ENCODE measurements at places on chromosomes 6 and 20.

DNA sequence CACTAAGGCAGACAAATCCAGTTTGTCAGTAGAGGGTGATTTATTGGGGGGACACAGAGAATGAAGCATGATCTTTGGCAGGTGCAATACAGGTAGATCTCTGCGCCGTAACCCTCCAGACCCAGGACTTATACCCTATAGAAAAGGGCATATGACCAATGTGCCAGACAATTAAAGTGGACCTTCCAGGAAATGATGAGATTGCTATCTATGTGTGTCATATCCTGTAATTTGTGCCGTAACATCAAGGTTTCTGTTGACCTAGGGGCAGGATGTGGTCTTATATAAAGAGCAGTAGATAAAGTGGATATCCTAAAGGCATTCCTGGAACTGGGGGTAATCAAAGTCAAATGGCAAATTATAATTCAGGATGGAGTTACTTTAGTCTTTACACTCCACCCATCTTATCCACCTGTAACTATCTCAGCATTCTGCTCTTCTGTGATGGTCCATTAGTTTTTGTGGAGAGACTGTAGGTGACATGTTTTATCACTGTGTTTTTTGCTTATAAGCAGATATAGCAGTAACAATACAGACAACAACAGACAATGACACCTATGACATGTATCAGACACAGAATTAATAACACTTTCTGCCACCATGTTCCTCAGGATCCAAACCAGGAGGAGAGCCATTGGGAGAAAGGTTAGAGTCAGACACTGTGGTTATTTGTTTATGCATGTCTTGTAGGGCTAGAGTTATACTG lies 43.1 kb upstream of the ZNF337 start:
- DNase-seq = no peak

DNA sequence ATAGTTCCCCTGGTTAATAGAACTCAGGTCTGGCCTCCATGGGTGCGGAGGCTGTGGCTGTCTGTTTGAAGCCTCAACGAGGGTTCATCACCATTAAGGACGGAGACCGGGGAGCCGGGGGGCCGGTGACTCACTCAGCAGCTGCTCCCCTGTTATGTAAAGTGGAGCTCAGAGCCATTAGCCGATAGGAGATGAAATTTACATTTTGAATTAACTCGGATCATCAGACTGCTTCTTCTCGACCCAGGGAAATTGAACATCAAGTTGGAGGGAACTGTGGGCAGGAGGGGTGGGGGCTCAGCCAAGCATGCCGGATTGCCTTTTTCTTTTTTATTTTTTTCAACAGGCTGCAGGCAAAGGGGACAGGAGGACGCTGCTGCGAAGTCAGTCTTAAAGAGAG lies 12.3 kb downstream of the PCK1 start:
- no peak for DNase-seq

DNA sequence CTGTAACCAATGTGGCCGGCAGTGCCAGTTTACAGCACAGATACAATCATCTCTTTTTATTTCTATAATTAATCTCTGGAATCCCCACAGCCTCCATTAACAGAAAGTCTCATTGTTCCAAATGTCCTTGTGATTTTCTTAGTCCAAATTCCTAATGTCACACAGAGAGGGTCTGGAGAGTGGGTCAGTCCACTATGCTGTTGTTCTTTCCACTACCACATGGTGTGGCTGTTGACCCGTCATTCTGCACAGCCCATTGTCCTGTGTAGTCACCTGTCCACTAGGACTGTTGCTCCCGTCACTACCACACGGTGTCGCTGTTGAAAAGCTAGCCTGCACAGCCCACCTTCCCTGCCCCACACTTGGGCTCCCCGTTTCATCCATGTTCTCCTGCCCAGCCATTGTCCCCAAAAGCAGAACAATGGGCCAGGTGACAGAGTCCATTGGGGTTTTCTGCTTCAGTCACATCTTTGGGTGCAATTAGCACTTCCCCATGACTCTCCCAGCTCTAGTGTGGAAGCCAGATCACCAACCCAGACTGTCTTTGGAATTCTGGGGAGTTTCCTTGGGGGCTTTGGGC lies 8.6 kb upstream of the LBP start:
- DNase-seq = peak; percentile 67

GRCh38 chr6:20542927-20543602 lies 8.8 kb downstream of the CDKAL1 start:
- DNase-seq = no peak
